IPS DF 19.7 (cell line): ENCODE measurements at places on chromosomes 6 and 20.
A peak's percentile ranks its signal among the peaks of the same experiment; 100 is the strongest.

GRCh38 chr20:47127546-47127945, 229.0 kb downstream of the ZMYND8 start:
- no peak for DNase-seq

DNA sequence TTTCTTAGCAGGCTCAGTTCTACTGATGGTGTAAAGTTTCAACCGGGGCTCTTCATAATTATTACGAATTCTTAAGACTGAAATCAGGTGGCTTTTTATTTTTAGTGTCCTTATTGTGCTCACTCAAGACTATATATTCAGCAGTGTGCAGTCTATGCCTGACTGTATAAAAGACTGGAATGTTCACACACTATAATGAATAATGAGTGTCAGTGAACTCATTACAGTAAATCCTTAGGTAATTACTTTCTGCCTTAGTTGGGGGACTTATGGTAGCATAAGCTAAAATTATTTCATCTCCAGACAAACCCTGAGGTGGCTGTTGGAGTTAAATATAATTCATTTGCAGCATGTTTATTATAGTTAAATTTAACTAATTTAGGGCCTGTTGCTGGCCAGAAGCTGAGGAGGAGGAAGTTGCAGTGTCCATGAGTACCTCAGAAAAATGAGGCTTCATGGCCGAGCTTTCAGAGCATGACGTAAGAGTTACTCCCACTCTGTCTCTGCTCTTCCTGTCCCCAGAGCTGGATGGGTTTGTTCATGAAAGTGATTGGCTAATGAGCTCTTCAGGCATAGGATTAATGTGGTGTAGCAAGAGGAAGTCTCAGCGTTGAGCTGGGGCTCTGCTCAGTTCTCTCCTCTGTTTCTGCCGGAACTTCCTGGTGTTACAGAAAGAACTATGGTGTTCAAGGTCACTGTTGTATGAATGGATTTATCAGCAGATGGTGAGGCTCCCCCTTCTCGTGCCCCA, 335.7 kb downstream of the NRN1 start:
- no peak for DNase-seq

DNA sequence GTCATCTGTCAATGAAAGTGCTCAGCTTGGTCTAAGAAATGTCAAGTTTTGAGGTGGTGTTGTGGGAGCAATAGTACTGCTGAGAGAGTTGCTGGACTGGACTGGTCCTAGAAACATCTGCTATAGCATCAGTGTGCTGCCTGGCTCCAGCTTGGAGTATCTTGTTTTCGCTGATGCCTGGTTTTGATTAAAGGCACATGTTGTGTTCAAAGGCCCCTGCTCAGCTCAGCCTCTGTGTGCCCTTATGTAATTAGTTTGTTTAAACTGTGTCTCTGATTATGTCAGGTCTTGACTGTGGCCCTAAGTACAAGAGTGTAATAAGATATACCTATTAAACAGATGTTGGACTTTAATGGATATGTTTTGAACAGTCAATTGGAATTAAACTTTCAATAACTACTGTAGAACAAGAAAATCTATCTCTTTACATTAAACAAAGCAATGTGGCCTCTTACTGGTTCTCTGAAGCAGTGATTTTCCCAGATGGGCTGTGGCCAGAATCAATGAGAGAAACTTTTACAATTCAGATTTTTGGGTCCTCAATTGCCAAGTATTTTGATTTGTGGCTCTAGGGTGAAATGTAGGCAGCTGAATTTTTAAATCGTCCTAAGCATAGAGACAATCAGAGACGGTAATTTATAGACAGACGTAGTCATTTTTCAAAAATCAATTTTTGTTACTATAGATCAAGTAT, 668.2 kb downstream of the DHX35 start:
- no peak for DNase-seq

DNA sequence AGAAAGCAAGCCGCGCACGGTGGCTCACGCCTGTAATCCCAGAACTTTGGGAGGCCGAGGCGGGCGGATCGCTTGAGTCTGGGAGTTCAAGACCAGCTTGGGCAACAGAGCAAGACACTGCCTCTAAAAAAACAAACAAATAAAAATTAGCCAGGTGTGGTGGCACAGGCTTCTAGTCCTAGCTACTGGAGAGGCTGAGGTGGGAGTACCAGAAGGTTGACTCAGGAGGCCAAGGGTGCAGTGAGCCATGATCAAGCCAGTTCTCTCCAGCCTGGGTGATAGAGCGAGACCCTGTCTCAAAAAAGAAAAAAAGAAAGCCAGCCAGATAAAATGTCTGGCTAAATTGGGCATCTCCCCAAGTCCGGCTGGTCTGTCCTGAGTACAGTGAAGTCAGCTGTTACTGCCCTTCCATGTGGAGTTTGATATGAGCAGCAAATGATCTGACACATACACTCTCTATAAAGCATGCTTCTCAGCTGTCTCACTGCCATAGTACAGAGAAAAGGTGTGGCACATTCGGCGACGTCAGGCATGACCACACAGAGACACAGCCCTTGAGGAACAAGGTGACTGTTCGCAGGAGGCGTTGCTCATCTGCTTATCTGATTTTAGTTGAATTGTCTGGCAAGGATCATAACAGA, 13.0 kb downstream of the CD83 start:
- no peak for DNase-seq

GRCh38 chr20:46674253-46675083, 14.8 kb downstream of the TP53RK start:
- no peak for DNase-seq

- no peak for DNase-seq
Measured at GRCh38 chr6:163128324-163128723, 286.2 kb upstream of the QKI start.

DNA sequence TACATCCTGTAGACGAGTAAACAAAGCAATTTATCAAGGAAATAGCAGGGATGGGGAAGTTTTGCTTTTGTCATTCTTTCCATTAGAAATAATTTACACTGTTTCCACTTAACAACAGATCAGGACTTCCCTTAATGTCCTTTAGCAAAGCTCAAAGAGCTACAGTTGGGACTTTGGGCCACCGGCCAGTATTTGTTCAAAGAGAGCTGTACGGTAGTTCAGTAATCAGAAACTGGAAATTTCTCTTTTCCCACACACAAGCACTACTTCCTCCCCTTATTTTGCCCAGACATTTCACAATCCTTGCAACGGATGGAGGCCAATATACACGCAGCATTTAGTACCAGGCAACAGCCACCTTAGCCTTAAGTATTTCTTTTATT, 12.1 kb upstream of the HINT3 start:
- no peak for DNase-seq

- no peak for DNase-seq
Measured at GRCh38 chr6:25025919-25026301, 90.2 kb upstream of the RIPOR2 start.

DNA sequence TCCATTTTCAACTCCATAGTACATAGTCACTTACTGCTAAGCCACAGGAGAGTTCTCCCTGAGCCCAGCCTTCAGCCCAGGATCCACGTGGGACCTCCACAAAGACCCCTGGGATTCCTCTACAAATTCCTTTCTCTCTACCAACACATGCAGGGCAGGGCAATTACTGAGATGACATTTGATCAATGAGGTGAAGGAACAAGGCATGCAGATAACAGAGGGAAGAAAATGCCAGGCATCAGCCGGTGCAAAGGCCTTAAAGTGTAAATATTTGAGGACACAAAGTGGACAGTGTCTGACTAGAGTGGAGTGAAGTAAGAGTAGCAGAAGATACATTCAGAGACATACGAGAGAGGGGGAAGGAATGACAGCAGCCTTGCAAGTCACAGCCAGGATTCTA, 70.2 kb downstream of the HS3ST5 start:
- no peak for DNase-seq

GRCh38 chr6:119539066-119539746, 189.6 kb upstream of the MAN1A1 start:
- DNase-seq, result no peak

DNA sequence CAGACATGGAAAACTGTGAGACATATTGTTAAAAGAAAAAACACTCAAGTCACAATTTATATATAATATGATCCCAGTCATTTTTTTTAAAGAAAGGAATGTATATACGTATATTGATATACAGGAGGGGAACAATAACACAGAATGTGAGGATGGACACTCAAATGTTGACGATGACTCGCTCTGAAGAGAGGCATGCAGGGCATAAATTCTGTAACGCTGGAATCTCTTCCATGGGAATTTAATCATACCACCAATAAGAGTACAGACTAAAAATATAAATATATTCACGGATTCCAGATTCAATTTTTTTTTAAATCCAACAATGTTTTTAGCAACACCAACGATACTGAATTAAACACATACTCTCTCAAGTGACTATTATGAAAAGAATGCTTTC, 106.9 kb upstream of the CCDC28A start:
- DNase-seq, result no peak

- no peak for DNase-seq
Measured at GRCh38 chr6:20102397-20103073, 109.7 kb downstream of the MBOAT1 start.

- no peak for DNase-seq
Measured at GRCh38 chr20:25291432-25292133, 43.7 kb downstream of the PYGB start.

GRCh38 chr6:44261581-44261980, 3.8 kb downstream of the NFKBIE start:
- DNase-seq, result no peak

GRCh38 chr6:153503810-153504209, 372.7 kb upstream of the RGS17 start:
- DNase-seq, result peak; percentile 42

GRCh38 chr20:37397076-37397953, 51.4 kb downstream of the SRC start:
- DNase-seq, result no peak

GRCh38 chr6:128759901-128760300, 123.0 kb upstream of the LAMA2 start:
- no peak for DNase-seq

- no peak for DNase-seq
Measured at GRCh38 chr6:90285611-90286381, 10.8 kb downstream of the BACH2 start.

DNA sequence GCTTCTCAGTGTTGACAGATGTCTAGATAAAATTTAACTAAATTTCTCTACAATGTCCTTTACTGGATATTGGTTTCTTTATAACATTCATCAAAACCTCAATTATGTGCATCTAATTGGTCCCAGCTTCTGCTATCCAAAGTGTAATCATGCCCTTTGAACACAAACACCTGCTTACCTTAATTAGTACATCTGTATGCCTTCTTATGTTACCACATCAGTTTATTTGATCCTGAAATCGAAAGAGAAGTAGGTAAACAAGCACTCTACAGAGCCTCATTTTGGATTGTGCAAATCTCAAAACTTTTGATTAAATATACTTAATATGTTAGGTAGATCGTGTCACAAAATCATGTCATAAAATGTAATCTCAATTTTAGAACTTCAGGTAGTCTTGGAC, 36.5 kb downstream of the TAB2 start:
- DNase-seq, result no peak

GRCh38 chr20:46621492-46621891, 29.8 kb downstream of the SLC13A3 start:
- no peak for DNase-seq

- no peak for DNase-seq
Measured at GRCh38 chr6:13711324-13711732, 307 bp downstream of the RANBP9 start.

DNA sequence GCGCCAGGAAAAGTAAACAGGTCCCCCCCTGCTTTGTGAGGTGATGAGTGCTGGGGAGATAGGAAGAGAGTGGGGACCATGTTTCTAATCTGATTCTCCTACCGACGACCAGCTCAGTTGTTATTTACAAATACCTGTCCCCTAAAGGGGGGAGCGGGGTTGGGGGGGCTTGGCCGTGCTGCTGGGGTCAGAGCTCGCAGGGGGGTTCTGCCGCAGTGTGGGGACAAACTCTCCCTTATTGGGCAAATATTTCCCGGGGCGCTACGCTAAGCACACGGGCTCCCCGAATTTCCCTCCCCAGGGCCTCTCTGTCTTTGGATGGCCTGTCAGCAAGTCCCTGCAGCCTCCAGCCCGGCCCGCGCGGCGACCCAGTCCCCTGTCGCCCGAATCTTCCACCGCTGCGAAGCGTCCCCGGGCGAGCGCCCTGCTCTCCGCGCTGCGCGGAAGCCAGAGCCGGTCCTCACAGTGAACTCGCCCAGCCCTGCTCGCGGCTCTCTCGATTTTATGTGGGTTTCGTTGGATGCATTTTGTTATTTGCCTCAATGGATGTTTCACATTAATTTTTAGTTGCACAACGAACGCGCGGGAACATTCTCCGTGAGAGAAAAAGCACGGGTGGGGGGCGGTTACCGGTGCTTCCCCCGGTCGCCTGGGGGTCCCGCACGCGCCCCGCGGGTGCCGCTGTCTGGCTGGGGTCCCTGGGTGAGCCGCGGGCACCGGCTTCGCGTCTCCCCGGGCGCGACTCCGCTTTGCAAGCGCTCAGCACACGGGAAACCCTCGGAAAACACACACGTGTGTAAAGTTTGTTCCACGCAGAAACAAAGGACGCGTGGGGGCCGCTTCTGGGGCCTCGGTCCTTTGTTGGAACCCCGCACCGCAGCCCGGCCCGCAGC, 1.5 kb upstream of the STX16 start:
- DNase-seq, result no peak

GRCh38 chr6:119430805-119431204, 81.2 kb upstream of the MAN1A1 start:
- DNase-seq, result no peak

GRCh38 chr6:138107752-138108592, 753 bp upstream of the PERP start:
- no peak for DNase-seq

DNA sequence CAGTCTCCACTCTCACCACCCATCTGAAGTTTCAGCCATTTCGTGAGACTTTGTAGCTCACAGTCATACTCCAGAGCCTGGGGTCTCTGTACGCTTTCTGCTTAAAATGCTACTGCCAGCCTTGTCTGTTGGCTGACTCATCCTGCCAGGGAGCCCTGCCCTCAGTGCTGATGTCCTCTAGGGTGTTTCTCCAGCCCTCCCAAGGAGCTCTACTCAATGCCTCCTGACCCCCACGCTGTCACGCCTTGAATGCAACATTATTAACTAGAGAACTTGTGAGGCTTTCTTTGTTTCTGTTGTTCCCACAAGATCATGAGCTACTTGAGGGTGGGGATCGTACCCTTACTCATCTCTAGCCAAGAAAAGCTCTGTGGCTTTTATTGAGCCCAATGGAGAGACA, 20.1 kb downstream of the KIF16B start:
- no peak for DNase-seq

DNA sequence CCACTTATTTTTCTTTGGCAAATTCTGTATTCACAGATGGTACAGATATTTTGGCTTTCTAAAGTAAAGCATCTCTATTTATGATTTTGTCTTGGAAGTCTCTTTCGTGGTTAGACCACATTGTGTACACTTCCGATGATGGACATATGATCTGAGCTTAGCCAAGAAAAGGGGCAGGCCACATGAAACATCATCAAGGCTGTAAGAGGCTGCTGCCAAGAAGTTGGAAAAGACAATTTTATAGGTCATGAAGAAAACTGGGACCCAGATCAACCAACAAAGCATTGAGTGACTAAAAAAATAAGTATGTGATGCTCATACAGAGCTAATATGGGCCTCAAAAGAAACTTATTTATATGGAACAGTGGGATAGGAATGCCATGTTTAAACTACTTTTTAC, 266.4 kb downstream of the HAO1 start:
- DNase-seq, result no peak
